ENCODE measurements at places on chromosomes 12 and 14.

- no peak for DNase-seq
Measured at GRCh38 chr12:128929057-128929456, 75.8 kb downstream of the GLT1D1 start.

DNA sequence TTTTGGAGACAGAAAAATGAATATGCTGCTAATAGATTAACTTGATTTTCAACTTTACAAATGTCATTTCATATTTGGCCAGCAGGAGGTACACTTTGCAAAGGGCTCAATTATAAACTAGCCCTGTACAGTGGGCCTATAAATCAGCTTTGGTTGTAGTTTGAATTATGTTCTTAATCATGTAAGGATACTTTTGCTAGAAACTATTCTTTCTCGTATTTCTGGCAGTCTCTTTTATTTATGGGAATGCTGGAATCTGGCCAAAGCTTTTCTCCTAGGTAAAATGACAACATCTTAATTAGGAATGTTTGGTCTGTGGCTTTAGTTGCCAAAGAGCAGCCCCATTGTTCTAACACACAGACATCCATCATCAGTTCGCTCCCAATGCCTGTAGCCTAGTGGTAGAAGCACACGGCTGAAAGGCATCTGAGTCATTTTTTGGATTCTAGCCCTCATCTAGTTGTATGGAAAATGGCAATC, 1322.3 kb upstream of the SEL1L start:
- DNase-seq: peak; percentile 81

DNA sequence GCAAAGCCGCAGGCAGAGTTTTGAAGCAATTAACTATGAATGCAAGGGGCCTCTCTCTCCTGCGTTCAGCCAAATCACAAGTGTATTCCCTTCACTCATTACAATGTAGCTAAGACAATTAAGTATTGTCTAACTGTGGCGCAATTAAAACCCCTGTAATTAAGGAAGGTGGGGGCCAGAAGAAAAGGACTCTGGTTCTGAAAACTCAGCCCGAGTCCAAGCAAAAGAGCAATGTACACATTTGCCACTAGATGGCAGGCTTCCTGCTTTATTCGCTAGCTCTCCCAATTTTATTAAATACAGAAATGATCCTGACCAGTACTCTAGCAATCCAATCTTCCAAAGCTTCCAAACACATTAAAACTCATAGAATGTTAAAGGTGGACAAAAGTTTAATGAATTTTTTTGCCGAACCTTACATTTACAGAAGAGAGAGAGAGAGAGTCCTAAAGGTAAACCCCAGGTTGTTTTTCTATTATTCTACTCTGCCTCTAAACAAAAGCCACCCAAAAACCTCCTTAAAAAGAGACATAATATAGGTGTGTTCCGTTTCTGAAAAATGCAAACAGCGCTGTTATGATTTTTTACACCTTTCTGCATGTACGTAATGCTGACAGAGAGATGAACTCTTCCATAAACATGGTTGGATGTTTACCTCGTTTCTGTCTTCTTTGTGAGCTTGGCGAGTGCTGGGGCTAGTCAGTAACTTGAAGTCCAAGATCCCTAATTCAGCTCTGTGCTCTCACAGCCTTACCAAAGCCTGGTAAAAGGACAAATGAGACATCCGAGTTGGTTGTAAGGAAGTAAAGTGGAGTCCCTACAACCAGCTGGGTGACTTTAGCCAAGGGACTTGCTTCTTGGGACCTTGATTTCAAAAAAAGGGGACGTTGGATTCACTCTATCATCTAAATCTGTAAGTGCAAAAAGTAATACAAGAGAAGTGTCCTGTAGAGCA, 50.9 kb upstream of the VASH1 start:
- peak; percentile 52 for DNase-seq

DNA sequence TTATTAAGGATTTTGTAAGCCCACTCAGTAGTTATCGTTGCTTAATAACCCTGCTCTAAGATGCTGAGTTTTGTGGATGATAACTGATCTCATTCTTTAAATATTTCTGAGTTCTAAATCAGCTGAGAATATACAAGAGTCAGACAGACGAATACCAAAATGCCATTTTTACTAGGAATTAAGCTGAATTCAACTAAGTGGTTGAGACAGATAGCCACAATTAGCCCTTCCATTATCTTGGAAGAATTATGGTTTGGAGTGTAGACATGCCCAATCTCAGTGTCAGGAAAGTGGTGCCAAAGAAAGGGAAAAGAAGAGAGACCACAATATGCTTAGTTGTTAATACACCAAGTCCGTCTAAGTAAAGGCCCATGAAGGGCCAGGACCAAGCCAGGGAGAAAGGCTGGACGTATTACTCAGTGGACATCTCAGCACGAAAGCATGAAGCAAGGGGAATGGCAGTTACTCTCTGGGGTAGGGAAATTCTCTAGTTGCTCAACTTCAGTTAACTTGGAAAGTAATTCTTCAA, 58.6 kb downstream of the KCNA5 start:
- DNase-seq: no peak

GRCh38 chr12:74412606-74413230, 124.9 kb upstream of the ATXN7L3B start:
- DNase-seq: peak; percentile 24

- no peak for DNase-seq
Measured at GRCh38 chr12:65511134-65511834, 232.8 kb downstream of the MSRB3 start.

- no peak for DNase-seq
Measured at GRCh38 chr14:65077318-65077717, 25.0 kb downstream of the MAX start.

DNA sequence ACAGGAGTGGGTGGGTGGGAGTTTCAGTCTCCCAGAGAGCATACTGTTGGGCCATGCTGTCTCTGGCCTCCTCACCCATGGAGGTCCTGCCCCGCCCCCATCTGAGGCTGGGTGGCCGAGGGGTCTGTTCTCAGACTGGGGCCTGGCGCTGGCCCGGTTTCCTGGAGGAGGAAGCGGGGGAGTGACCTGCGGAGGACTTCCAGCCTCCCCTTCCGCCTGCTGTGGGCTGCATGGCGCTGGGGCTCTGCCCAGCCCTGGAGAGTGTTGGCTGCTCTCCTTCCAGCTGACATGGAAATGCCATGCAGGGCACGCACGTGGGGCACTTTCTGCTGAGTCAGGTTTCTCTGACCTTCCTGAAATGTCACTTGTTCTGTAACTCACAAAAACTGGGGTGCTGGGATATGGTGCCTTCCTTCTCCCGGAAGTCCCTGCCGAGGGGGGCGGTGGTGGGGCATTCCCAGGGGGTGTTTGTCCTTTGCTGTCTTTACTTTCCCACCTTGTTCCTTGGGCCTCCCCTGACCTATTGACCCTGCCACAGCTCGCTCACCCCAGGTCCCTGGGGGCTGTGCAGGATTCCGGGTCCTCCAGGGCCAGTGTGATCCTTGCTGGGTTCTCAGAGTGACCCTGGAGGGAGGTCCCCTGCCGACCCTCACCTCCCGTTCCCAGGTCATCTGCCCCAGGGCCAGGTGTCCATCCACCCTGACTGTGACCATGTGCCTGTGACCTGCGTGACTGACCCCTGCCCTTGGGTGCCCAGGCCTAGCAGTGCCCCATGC, 23.6 kb downstream of the PACS2 start:
- no peak for DNase-seq

GRCh38 chr14:105076296-105076804, 11.1 kb upstream of the GPR132 start:
- no peak for DNase-seq

- no peak for DNase-seq
Measured at GRCh38 chr12:111434049-111434448, 28.3 kb downstream of the SH2B3 start.

DNA sequence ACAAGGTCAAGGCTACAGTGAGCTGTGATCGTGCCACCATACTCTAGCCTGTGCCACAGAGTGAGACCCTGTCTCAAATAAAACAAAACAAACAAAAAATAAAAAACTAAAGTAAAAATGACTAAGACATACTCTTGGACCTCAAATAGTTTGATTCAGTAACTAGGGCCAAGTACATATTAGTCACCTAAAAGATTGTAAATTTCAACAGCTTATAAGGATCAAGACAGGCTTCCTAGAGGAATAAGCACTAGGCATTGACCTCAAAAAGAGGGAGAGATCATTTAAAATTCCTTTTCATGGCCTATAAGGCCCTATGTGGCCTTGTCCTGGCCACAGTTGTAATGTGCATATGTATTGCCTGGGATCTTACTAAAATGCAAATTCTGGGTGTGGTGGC, 46.0 kb upstream of the CHST11 start:
- no peak for DNase-seq

GRCh38 chr12:52525661-52526499, 5.7 kb upstream of the KRT5 start:
- no peak for DNase-seq

GRCh38 chr14:65703521-65703920, 291.0 kb downstream of the FUT8 start:
- no peak for DNase-seq

DNA sequence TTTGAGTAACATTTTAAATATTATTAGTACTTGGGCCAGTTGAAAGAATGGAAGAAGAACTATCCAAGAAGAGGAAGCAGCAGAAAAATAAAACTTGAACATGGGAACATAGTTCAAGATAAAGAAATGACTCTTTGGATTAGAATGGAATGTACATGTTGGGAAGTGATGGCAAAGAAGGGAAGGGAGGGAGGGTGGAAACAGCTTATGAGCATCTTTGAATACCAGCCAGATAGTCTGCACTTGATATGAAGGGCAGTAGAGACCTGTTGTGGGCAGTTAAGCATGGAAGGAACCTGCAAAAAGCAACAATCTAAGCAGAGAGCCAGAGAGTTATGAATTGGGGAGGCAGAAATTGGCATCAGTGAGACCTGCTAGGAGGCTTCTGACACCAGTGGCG, 10.0 kb upstream of the IL22 start:
- no peak for DNase-seq

- DNase-seq: no peak
Measured at GRCh38 chr12:130540376-130540775, 175.7 kb downstream of the RIMBP2 start.

DNA sequence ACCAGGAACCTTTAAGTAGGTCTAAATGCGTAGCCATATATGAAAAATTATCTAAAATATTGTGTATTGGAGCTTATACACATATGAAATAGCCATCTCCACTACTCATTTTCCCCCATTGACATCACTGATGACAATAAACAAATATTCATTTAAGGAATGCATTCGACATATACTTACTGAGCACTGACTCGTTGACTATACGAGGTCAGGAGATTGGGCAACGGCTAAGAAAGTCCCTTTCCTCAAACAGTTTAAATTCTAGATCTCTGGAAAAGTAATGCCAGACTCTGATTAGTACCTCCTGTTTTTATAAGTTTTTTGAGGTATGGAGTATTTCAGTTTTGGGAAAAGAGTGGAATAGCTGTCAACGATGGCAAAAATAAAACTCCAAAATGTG, 139.4 kb upstream of the DIO2 start:
- DNase-seq: peak; percentile 12

- no peak for DNase-seq
Measured at GRCh38 chr12:6233121-6233971, 33.1 kb downstream of the CD9 start.

GRCh38 chr14:50062438-50063085, 53.8 kb downstream of the VCPKMT start:
- peak; percentile 77 for DNase-seq

DNA sequence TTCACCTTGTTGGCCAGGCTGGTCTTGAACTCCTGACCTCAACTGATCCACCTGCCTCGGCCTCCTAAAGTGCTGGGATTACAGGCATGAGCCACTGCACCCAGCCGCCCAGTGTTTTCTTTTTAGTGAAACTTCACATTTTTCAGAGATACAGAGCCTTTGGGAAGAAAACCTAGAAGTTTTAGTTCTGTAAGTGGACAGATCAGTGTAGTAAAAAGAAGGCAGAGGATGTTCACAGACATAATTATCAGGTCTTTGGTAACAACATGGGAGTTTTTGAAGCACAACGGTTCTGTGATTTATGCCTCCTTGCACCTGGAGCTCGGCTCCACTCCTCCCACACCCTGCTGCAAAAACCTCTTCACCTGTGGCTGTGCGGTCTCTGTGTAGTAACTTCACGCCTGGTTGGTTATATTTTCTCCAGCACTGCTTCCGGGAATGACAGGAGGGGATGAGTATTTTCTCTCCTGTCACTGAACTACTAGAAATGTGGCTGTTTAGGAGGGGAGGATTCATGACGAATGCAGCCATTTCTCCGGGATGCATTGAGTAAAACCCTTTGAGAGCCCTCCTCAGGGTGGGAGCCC, 67.0 kb downstream of the ARF6 start:
- DNase-seq: peak; percentile 65

DNA sequence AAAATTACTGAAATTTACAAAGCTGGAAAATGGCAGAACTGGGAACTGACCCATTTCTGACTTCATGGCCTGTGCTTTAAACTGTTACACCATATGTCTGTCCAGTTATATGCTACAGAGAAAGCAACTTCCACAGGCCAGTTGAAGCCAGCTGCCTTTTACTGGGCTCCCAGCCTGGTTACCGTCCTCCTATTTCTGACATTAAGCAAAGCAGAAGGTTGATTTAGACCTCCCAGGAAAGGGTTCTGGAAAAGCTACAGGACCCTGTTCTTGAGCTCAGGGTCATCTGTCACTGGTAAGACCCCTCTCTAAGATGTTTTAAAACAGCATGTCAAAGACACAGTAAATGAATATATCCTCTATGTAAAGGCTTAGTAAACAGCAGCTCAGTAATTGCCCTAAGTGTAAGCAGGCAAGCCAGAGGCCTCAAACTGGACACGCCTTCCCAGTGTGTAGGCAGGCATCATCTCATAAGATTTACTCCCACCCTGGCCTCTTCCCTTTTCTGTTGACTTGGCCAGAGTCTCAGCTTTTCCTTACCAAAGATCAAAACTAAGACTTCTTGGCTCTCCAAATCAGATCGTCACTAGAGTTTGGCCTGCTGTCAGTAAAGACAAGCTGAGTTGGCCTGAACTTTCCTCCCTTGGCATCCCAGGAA, 55.4 kb upstream of the RNU6-8 start:
- DNase-seq: no peak

- DNase-seq: no peak
Measured at GRCh38 chr14:35688126-35688826, 120.8 kb downstream of the RALGAPA1 start.

DNA sequence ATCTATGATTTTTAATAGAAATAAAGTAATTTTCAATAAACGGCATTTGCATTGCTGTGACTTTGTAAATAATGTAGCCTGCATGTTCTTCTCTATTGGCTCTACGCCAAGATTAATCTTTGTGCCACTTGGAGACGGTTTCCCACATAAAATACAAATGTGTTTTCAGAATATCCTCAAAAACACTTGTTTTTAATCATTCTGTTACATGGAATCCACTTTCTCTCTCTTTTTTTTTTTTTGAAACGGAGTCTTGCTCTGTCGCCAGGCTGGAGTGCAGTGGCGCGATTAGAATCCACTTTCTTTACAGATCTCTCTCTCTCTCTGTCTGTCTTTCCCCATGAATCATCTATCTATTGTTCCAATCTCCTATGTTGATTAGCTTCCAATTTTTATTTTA, 22.8 kb upstream of the SSPN start:
- DNase-seq: no peak

GRCh38 chr12:90899456-90900182, 55.4 kb downstream of the CCER1 start:
- peak; percentile 69 for DNase-seq

GRCh38 chr14:102809870-102810269, 32.6 kb downstream of the TRAF3 start:
- DNase-seq: no peak

Data from epithelial cell of esophagus (primary cell).